Fibroblast of villous mesenchyme (primary cell): ENCODE measurements at places on chromosomes 13 and 19.

- DNase-seq, result peak; percentile 87
Observed at GRCh38 chr19:2491130-2491801, 15.3 kb downstream of the GADD45B start.

- no peak for DNase-seq
Observed at GRCh38 chr19:11658970-11659369, 61.7 kb downstream of the ZNF627 start.

DNA sequence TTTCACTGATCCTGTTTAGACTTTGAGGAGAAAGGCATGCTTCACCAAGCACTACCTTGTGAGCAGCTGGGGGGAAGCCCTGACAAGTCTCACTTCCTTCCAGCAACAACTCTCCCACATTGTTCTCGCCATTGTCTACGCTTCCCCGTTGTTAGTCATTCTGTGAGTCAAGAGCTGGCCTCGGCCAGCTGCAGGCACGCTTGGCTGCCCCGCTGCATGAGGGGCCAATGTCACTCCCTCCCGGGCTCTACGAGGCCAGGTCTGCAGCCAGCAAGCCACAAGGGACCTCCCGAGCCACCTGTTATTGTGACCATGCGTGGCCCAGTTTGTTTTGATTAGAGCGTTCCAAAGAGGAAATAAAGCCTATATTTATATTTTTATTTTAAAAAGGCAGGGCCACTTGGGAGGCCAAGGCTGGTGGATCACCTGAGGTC lies 220.9 kb downstream of the FOXO1 start:
- no peak for DNase-seq

GRCh38 chr13:92175330-92175729 lies 776.9 kb downstream of the GPC5 start:
- peak; percentile 53 for DNase-seq

- peak; percentile 98 for DNase-seq
Observed at GRCh38 chr19:16327911-16328823, 3.5 kb downstream of the KLF2 start.

- DNase-seq, result peak; percentile 64
Observed at GRCh38 chr13:22451327-22451741, 729.4 kb upstream of the SGCG start.
